ENCODE measurements at places on chromosomes 3 and 15. TPM values are rescaled to one million over a fixed set of nuclear protein-coding genes. Genes with fewer than 3 reads are reported as not detected.

DNA sequence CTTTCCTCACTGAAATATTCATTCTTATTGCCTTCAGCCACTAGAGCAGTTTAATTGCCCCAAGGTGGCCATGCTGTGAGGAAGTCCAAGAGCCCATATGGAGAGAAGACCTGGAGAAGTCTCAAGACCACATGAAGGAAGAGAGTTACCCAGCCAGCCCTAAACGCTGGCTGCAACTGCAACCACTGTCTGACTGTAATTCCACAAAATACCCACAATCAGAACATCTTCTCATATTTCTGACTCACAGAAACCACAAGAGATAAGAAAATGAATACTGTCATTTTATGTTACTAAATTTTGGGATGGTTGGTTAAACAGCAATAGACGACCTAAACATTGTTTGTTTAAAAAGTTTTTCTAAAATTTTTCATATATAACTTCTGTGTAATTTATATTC is 14.7 kb upstream of the SST start:
- DNase-seq, result no peak

GRCh38 chr3:139718415-139718814 is 40.6 kb upstream of the NMNAT3 start:
- no peak for DNase-seq

Gene A4GNT
- not detected for total RNA-seq

- DNase-seq, result peak; percentile 51
Observed at GRCh38 chr3:120162400-120162799, 68.2 kb upstream of the GSK3B start.

Gene IGF1R
- total RNA-seq, result 18.8 TPM

DNA sequence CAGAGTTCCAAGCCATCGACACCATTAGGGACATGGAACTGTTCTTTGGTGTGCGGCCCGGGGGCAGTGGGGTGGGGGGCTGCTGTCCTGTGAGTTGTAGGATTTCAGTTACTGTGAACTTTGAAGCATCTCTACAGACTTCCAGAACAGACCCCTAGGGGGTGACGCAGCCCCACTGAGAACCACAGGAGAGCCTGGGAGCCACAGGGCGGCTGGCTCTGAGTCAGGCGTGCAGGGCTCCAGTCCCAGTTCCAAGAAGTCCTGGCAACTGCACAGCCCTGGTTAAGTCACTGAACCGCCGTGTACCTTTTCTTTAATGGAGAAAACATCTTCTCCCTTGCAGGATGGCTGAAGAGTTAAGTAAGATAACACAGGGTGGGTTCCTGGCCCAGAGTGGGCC is 23.5 kb upstream of the LRTM1 start:
- DNase-seq, result peak; percentile 87

GRCh38 chr3:143147707-143148106 is 28.1 kb downstream of the CHST2 start:
- no peak for DNase-seq

DNA sequence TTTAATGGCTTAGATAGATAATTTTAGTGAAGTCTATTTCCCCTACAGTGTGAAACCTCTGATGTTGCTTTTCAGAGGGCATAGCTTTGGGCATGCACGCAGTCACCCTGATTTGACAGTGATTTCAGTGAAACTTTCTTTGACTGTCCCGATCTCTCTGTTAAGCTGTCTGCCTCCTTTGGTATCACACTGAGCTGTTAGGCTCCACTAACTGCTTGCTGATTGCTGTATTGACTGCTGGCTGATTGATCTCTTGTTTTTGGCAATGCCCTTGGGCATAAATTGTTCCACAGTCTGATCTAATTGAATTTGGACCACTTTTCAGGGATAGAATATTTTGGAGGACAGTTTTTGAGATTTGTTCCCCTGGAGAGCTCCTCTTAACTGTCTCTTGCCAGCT is 68.5 kb upstream of the CCDC54 start:
- DNase-seq, result no peak

- no peak for DNase-seq
Observed at GRCh38 chr3:24025805-24026204, 80.7 kb downstream of the NR1D2 start.

DNA sequence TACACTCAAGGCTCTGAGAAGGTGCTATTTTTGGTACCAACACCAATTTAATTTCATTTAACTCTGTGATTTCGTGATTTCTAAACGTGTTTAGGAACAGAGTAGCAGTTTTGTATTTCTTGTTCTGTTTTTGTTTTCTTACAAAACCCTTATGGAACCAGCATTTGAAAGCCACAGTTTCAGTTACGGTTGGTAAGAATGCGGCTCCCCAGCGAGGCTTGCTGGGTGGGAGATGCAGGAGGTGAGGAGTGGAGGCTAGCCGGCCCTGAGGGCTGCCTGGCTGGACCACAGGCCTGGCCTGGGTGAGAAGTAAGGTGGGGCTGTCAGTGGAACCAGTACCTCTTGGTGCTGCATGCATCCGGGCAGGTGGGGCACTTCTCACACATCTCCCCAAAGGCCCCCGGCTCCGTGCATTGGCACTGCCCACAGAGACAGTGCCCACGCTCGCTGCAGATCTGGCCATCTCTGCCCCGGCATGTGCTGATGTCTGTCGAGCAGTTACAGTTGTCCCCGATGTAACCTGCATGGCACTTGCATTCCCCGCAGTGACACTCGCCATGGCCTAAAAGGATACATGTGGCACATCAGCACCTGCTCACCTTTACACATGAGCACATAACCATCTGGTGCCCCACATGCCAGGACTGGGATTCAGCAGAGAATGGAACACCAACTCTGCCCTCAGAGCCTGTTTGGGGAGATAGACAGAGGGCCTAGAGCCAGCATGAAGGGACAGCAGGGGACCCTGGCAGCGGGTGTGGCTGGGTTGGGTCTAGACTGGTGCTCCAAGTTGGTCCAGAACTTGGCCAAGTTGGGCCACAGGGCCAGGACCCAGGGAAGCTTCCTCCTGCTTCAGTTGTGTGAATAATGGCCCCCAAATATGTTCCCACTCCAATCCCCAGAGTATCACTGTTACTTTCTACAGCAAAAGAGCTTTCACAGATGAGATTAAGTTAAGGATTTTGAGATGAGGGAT is 43.4 kb downstream of the UMPS start:
- no peak for DNase-seq

DNA sequence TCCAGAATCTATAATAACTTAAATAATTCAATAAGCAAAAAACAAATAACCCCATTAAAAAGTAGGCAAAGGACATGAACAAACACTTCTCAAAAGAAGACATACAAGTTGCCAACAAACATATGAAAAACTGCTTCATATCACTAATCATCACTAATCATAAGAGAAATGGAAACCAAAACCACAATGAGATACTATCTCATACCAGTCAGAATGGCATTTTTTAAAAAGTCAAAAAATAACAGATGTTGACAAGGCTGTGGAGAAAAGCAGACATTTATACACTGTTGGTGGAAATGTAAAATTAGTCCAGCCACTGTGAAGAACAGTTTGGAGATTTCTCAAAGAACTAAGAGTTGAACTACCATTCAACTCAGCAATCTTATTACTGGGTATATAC is 19.5 kb upstream of the ZMAT3 start:
- no peak for DNase-seq

DNA sequence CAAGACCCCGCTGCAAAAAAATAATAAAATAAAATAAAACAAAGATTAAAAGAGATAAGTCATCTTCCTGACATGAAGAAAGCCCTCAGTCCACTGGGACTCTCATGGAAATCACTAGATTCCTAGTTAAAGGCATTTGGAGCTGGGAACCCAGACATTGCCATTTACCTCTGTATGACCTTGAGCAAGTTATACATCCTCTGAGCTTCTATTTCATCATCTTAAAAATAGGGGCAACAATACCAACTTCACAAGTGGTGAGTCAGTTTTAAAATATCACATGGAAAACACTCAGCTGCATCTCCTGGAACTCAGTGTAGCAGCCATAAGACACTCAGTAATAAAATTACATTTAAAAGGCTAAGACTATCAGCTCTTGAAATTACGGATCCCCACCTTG is 334.8 kb downstream of the ERC2 start:
- DNase-seq, result no peak

Gene TIMP4
- total RNA-seq, result 2.4 TPM

Gene ZPLD1
- total RNA-seq, result under 0.01 TPM

- no peak for DNase-seq
Observed at GRCh38 chr15:90024406-90024805, 23.3 kb downstream of the ZNF710 start.

Gene PAK6
- total RNA-seq, result not detected

Gene NAALADL2
- 23.5 TPM for total RNA-seq

DNA sequence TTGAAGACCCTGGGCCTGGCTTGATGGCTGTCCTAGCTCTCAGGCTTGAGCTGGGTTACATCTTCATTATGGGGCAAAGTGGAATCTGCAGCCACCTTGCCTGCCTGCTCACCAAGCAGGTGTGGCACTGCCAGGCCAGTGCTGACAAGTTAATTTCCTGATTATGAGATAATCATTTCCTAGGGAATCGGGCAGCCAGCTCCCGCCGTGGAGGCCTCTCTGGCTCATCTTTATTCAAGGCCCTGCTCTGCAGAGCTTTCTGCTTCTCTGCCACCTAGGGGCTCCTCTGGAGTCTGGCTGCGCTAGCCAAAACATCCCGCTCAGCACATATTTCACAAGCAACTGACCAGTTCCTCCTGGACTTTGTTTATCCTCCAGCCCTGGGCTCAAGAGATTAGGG is 9.9 kb downstream of the LOXL1 start:
- DNase-seq, result peak; percentile 82

Gene CHRFAM7A
- 0.72 TPM for total RNA-seq

GRCh38 chr3:110526777-110527727 is 544.6 kb upstream of the NECTIN3 start:
- DNase-seq, result peak; percentile 17

Gene FMN1
- total RNA-seq, result 9.0 TPM

Gene SHF
- 4.1 TPM for total RNA-seq

GRCh38 chr15:89857673-89858072 is 36.1 kb downstream of the AP3S2 start:
- no peak for DNase-seq

DNA sequence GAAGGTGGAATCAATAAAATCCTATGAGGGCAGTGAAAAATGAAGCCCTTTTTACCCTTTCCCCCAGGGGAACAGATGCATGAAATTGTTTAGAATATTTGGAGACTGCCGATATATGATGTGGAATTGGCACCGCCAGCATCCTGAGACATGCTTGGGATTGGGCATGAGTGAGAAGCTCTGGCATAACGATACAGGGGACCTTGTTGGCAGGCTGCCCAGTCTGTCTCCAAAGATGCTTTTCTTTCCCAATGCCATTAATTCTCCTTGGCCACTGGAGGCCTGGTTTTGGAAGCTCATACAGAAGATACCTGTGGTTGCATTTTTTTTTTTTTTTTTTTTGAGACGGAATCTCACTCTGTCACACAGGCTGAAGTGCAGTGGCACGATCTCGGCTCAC is 800.6 kb upstream of the LMCD1 start:
- DNase-seq, result no peak

Gene DPPA2
- total RNA-seq, result not detected

DNA sequence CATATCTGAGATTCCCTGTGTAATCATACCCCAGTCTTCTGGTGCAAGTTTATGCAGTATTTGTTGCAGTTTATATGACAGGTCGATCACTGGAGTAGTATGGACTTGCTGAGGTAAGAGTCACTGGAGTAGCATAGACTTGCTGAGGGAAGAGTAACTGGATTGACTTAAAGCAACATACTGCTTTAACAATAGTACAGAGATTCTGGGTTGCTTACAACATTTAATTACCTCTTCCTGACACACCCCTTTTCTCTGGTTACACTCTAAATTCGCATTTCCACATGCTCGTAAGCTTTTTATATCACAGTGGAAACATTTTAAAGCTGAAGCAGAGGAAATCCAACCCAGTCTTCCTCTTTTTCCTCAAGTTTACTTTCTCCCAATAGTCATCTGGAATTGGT is 11.8 kb downstream of the AAGAB start:
- DNase-seq, result no peak

- peak; percentile 98 for DNase-seq
Observed at GRCh38 chr15:25784876-25785640, 78.1 kb downstream of the ATP10A start.

Gene CD47
- total RNA-seq, result 76.0 TPM

DNA sequence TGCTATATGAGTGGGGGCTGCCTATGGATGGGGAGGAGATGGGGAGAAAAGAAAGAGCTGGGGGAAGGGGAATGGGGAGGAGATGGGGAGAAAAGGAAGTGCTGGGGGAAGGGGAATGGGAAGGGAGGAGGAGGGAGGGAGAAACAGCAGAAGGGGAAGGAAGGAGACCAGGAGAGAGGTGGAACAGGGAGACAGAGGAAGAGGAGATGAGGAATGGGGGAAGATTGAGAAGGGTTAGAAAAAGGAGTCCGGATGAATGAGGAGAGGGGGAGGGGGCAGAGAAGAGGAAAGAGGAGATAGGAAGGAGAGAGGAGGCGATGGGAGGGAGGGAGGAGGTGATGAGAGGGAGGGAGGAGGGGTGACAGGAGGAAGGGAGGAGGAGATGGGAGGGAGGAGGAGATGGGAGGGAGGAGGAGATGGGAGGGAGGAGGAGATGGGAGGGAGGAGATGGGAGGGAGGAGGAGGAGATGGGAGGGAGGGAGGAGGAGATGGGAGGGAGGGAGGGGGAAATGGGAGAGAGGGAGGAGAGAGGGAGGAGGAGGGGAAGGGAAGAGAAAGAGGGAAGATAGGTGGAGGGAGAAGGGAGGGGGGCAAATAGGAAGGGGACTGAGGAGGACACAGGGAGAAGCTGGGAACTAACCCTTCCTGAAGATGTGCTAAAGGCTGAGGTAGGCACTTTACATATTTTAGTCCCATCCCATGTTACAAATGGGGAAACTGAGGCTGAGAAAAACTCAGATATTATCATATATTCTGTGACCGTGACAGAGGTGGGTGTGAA is 6.6 kb upstream of the BCL2L10 start:
- DNase-seq, result no peak

Gene OSBPL10
- total RNA-seq, result 25.0 TPM

Gene LARP6
- 76.0 TPM for total RNA-seq

Data from osteoblast (primary cell).